Sciatic nerve (tissue), 2 donors: ENCODE measurements at places on chromosomes 3 and 15.

DNA sequence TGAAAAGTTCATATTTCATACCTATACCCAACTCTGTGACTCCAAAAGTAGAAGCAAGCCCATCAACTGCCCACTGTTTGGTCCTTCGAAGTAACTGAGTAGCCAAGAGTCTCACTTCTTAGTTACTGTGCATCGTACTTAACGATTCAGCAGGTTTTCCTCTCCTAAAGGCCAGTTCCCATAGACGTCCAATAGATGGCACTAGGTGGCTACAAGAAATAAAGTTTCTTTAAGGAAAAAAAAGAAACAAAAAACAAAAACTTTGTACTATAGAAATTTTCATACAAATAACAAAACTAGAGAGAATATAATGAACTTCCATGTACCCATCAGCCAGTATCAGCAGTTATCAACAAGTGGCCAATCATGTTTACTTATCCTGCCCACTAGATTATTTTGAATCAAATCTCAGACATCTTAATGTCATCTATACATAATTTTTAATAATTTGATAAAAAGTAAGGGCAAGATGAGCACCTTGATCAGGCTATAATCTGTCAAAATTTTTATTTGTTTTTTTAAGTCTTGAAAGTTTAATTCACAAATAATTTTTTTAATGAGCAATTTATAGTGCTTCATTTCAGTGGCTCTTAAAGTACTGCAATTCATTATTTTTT, 63.8 kb upstream of the ACP3 start:
- no peak for DNase-seq

DNA sequence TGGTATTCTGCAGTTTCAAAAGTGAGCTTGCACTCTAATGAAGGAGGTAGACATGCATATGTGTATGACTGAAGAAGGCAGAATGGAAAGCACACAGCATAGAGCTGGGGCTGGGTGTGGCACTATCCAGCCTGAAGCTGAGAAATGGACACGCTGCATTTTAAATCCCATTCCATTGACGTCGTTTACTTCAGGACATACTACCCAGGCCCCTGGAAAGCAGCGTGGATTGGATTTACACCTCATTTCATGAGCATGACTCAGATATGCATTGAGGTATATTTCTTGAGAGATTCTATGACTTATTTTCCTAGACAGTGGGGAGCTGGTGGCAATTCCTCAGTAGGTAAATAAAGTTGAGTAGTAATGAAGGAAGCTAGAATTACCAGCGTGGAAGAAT, 101.4 kb downstream of the ABI3BP start:
- no peak for DNase-seq

DNA sequence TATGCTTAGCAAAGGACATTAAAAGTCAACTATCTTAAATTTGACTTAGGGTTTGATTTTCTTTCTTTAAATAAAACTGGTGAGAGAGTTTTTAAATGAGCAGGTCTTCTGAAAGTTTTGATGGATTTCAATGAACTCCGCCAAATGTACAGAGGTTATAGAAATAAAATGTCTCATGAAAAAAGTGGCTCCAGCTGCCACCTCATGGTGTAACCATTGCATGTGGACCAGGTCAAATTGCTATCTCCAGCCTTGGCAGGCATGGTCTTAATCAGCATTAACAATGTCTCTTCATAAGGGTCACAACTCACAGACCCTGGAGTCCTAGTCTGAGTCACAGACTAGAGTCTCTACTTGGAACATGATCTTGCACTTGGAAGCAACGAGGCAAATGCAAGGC, 182.3 kb downstream of the ADAMTS17 start:
- no peak for DNase-seq

DNA sequence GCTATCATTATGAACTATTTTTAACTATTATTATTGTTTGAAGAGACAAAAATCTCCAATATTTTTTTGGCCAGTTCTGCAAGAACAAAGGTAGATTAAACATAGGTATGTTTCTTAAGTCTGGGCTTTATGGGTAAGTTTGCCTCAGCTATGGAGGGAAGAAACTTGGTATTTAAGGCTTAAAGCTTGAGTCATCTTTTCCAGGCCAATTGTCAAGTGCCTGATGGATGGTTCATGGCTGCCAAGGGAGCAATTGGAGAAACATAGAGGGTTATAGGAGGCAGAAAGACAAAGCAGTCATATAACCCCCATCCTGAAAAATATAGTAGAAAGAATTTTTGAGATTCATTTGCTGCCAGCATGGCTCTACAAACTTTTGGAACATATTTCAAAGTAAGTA, 7.2 kb upstream of the STAC start:
- DNase-seq: no peak

GRCh38 chr3:178588628-178589027, 52.4 kb downstream of the KCNMB2 start:
- DNase-seq: no peak
